ENCODE measurements at places on chromosomes 3 and 15.

DNA sequence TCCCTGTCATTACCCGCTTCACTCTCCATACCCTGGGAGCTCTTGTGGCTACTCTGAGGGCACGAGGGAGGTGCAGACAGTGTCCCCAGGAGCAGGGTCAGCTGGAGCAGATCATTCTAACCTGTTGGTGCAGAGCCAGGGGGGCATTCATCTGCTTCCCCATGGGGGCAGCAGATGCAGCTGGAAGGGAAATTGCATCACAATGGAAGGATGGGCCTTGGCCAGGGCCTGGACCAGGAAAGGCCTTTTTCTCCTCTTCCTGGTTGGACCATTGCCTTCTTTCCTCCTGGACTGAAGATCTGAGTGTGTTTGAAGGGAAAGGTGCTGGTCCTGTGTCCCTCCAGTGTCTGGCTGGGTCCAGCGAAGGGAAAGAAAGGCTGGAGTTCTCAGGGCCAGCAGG, 55.7 kb downstream of the EPHB1 start:
- no peak for DNase-seq

DNA sequence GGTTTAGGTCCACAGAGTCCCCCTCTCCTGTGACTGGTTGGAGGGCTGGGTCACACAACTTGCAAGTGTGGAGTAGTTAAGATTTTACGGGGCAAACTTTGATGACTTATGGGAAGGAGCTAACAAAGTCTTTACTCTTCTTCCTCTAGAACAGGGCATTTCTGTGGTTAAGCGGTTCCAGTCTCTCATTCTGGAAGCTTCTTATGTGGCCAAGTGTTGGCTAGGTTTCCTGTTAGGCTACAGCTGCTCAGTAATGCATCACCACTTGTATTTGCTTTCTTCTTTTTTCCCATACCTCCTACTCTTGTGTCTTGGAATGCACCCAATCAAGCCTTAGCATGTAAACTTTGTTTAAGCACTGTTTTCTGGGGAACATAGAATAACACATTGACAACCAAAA, 100.6 kb upstream of the PLAAT1 start:
- no peak for DNase-seq

DNA sequence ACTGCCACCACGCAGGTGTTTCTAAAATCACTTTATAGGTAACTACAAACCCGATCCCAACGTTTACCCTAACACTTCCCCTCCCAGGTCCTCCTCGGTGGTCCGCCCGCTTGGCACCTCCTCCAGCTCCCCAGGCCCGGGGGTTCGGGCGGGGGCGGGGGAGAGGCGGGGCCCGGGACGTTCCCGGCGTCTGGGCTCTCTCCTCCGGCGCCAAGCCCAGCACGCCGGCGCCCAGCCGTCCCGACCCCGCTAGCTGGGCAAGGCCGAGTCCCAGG, 562 bp downstream of the CGGBP1 start:
- no peak for DNase-seq

- DNase-seq, result no peak
Measured at GRCh38 chr15:83928878-83929418, 275.0 kb downstream of the ADAMTSL3 start.

- peak; percentile 53 for DNase-seq
Measured at GRCh38 chr3:53890726-53891475, 758 bp downstream of the SELENOK start.

DNA sequence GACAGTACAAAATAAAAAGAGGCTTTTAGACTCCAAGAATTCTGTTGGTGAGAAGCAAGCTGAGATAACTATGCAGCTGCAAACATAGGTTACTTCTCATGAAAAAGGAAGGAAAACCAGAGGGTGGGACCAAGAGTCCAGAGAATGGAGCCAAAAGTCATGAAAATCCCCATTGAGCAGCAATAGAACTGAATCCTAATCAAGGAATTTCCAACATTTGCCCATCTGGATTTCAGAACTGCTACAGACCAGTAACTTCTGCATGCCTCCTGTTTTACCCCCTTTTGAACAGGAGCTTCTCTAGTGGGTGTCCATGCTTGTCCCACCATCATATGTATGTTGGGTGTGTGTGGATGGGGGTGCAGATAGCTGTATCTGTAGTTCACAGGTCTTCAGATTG, 33.6 kb upstream of the BNC1 start:
- DNase-seq, result no peak

- no peak for DNase-seq
Measured at GRCh38 chr3:100702082-100702979, 7.0 kb upstream of the TFG start.

DNA sequence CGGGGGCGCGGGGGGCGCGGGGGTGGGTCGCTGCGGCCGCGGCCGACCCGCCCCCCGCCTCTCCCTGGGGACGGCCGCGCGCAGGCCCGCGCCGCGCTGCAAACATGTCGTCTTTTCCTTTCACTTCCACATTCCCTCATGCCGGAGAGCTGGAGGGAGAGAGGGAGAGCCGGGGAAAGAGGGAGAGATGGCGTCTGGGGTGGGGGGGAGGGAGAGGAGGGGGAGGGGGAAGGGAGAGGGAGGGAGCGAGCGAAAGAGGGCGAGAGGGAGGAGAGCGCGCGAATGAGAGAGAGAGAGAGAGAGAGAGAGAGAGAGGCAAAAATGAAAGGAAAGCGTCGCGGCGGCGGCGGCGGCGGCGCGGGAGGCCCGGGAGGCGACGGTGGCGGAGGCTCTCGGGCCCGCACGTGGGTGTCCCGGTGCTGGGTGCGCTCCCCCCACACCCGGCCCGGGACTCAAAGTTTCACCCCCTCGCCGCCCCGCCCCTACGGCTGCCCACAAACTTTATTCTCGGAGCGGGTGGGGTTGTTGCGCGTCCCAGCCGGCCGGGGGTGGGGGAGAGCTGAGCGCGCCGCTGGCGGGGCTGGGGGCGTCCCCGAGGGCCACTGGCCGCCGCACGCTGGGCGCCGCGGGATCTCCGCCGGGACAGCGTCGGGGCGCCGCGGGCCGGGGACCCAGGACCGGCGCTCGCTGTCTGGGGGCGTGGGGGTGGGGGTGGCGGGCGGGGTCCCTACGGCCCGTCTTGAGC, 731 bp downstream of the ZNF710 start:
- DNase-seq, result peak; percentile 80

DNA sequence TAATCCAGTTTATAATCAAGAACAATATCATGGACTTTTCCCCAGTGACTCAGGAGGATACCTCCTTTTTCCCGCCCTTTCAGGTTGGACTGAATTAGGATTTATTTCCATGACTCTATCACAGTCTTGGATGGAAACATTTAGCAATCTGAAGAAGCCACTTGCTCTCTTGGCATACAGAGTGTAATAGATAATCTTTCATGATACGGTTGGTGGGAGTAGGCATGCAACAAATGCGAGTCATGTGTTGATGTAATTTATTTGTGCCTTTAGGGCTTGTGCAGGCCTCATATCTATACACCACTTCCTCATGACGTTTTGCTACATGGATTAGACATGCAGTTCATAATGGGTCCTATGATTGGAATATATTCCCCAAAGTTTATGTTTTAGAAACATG, 54.2 kb upstream of the MCTP2 start:
- DNase-seq, result no peak

DNA sequence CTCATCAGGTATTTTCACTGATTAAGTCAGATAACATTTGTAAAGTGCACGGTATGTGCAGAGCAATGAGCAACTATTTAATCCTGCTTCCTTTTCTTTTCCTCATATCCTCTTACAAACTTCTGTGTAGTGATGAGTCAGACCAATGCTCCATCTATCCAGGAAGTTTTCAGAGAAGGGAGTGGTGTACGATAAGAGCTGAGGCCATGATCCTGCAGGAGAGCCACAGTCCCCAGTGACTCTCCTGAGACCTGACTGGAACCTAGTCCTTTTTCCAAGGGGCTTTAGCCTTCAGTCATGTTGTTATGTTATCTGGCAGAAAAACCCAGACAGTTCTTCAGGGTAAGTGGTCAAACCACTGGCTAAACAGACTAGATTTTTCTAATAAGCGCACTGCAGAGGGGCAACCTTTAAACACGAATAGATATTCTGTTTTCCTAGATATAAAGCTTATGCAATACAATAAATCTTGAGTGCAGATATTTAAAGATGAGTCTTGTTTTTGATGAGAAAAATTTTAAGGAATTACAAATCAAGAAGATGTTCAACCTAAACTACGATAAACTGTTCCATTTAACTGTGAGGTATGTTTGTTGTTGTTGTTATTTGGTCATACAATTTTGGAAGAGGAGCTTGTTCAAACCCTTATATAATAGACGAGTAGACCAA, 110.5 kb upstream of the RAP2B start:
- DNase-seq, result no peak

GRCh38 chr15:89543389-89543788, 31.9 kb upstream of the TICRR start:
- no peak for DNase-seq

GRCh38 chr15:25543196-25543595, 104.4 kb upstream of the UBE3A start:
- DNase-seq, result peak; percentile 90

GRCh38 chr3:187247398-187247797, 44.1 kb downstream of the MASP1 start:
- no peak for DNase-seq

DNA sequence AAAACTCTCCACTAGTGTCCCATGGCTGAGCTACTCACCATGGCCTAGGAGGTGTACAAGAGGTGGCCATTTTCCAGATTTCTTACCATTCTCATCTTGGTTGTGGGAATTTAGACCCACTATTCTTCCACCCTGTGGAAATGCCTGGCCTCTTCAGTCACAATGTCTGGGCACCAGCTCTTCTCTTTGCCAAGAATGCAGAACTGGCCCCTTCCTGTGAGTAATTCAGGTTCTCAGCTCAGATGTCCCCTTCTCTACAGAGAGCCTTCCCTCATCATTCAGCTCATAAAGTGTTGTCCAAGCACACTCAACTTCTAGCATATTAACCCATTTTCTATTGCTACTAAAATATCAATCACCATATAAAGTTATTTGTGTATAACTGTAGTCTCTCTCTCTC, 575.5 kb upstream of the KCNMB2 start:
- no peak for DNase-seq

DNA sequence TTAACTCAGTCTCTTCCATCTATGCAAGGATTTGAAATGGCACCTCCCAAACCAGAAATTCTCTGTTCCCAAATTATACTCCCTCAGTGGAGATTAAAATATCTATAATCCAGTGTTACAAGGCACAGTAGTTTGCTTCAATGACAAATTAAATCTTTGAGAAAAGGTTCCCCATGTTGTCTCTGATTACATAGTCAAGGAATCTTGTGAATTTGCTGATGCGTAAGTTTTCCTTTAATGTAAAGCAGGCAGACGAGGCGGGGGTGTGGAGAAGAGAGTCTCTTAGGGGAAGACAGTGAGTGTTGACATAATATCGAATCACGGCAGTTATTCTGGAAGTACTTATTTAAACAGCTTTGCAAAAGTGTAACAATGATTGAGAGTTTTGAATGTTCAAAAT, 236.4 kb upstream of the RARB start:
- no peak for DNase-seq
